ENCODE measurements at places on chromosomes 4 and X.

DNA sequence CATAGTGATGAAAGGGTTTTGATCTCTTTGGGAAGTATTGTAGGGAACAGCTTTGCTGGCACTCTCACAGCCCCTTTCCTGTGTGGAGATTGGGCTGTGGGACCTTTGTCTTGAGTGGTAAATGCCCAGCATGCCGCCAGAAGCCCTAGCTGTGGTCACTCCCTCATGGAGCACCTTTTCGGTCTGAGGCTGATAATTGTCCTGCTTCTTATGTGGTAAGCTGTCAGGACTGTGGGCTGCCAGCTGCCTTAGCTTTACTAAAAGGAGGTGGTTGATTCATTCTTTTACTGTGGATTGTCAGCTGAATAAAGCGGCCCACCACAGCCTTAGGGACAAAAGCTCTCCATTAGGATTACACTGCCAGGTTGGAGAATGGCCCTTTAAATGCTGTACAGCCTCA is 7.1 kb downstream of the PASD1 start:
- DNase-seq: no peak

DNA sequence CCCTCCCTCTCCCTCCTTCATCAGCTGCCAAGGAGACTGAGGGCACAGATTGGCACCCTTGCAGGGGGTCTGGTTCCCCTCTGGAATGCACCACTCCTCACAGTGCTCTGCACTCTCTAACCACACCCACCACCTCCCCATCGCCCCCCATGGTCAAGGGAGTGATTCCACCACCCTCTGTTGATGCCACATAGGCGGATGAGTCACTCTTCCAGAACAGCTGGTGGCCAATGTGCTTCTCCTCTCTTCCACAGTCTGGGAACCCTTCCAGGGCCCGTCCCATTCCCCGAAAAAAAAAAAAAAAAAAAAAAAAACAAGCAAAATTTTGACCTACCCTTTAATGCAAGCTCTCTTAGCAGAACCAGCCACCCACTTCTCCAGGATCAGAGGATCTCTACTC is 341.3 kb upstream of the KLF3 start:
- no peak for DNase-seq

- DNase-seq: no peak
These were observed 599.8 kb downstream of the GALNTL6 start for GRCh38 chr4:172412851-172413580.

- DNase-seq: no peak
These were observed 39.4 kb downstream of the GEMIN8 start for GRCh38 chrX:13990126-13990800.

All from DMS53 (cell line).